Hepatocyte (in vitro differentiated cells): ENCODE measurements at places on chromosomes 16 and 17. TPM values are rescaled to one million over a fixed set of nuclear protein-coding genes. Genes with fewer than 3 reads are reported as not detected.

DNA sequence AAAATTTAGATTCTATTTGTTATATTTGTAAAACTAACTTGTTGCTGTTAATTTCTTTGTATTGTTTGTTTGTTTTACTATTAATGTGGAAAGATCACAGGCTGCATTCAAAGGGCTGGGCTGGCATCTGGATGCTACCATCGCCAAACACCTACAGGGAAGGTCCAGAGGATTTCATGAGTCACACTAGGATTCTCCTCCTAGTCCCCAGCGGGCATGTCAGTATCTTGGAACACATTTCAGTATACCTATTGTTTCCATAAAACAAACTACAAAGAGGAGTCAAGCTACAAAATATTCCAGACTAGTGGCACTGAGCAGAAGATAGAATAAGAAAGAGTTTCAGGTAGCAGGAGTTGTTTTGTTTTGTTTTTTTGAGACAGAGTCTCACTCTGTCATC is 55.3 kb downstream of the NOG start:
- H3K4me3 ChIP-seq: no peak overlapping the region
- H3K36me3 ChIP-seq: no peaks in the 10 kb centered on the region
- H3K27me3 ChIP-seq: no peaks in the 10 kb centered on the region
- no peak overlapping the region for H3K27ac ChIP-seq
- DNase-seq: no peak
- H3K4me1 ChIP-seq: no peaks in the 10 kb centered on the region

DNA sequence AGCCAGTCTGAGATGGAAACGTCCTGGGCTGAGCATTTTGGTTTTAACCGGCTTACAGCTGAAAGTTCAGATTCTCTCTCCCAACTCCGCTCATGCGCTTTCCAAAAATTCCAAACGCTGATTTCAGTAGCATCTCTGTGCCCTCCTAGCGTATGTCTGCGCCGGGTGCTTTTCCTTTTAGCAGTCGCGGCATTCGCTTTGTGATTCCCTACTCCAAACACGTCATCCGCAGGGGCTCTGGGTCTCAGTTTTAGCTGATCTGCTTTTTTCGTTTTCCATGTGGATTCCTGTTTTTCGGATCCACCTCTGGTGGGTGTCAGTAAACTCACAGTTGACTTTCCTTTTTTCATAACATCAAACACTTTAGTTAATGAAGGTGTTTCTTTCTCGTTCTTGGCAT is 22.1 kb upstream of the TVP23A start:
- H3K4me1 ChIP-seq: no peaks in the 10 kb centered on the region
- no peak overlapping the region for H3K4me3 ChIP-seq
- H3K27ac ChIP-seq: no peak overlapping the region
- DNase-seq: no peak
- peaks cover 3% of the 10 kb centered on the region for H3K27me3 ChIP-seq

GRCh38 chr16:84821728-84822689 is 2.2 kb downstream of the CRISPLD2 start:
- DNase-seq: no peak
- peaks cover 14% of the 10 kb centered on the region for H3K4me1 ChIP-seq
- no peaks in the 10 kb centered on the region for H3K36me3 ChIP-seq
- no peaks in the 10 kb centered on the region for H3K27me3 ChIP-seq
- H3K27ac ChIP-seq: peak overlapping the region; percentile 96

DNA sequence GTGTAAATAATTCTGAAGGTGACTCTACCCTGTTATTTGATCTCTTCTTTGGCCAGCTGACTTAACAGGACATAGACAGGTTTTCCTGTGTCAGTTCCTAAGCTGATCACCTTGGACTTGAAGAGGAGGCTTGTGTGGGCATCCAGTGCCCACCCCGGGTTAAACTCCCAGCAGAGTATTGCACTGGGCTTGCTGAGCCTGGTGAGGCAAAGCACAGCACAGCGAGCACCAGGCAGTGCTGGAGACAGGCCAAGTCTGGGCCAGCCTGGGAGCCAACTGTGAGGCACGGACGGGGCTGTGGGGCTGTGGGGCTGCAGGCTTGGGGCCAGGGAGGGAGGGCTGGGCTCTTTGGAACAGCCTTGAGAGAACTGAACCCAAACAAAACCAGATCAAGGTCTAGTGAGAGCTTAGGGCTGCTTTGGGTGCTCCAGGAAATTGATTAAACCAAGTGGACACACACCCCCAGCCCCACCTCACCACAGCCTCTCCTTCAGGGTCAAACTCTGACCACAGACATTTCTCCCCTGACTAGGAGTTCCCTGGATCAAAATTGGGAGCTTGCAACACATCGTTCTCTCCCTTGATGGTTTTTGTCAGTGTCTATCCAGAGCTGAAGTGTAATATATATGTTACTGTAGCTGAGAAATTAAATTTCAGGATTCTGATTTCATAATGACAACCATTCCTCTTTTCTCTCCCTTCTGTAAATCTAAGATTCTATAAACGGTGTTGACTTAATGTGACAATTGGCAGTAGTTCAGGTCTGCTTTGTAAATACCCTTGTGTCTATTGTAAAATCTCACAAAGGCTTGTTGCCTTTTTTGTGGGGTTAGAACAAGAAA is 5.1 kb downstream of the STH start:
- DNase-seq: peak; percentile 59
- peaks cover 10% of the 10 kb centered on the region for H3K4me1 ChIP-seq
- peak overlapping the region; percentile 43 for H3K27ac ChIP-seq
- H3K27me3 ChIP-seq: no peaks in the 10 kb centered on the region

GRCh38 chr17:77279448-77280303 is 138.9 kb downstream of the SEC14L1 start:
- no peaks in the 10 kb centered on the region for H3K27me3 ChIP-seq
- DNase-seq: peak; percentile 81
- H3K4me1 ChIP-seq: peaks cover 15% of the 10 kb centered on the region

DNA sequence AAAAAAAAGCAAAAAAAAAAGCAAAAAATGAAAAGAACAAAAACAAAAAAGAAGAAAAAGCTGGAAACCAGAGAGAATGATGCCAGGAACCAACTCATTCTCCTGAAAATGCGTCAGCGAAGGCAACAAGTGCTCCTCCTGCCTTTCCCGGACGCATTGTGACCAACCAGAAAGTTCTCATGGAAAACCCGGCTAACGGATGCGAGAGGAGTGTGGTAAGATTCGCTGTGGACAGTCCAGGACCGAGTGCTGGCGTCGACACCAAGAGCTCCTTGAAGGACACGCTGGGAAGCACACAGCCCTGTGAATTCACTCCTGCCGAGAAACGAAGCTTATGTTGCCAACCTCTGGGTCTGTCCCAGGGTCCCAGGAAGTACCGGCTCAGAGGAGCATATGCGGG is 43.4 kb downstream of the METRNL start:
- H3K27me3 ChIP-seq: peaks cover 31% of the 10 kb centered on the region
- no peaks in the 10 kb centered on the region for H3K4me1 ChIP-seq
- no peak overlapping the region for H3K4me3 ChIP-seq
- no peak for DNase-seq
- H3K36me3 ChIP-seq: no peaks in the 10 kb centered on the region
- no peak overlapping the region for H3K27ac ChIP-seq

NXPH3 gene
- 0.40 and 1.2 TPM in 2 replicates for total RNA-seq

CHD3 gene
- total RNA-seq: 65.6 and 75.3 TPM in 2 replicates

NUDT21 gene
- total RNA-seq: 75.3 and 76.6 TPM in 2 replicates

SMIM22 gene
- total RNA-seq: not detected in 2 replicates

EFCAB13 gene
- total RNA-seq: 3.1 and 7.9 TPM in 2 replicates
